KBM-7 (cell line): ENCODE measurements at places on chromosomes 1 and 21.

DNA sequence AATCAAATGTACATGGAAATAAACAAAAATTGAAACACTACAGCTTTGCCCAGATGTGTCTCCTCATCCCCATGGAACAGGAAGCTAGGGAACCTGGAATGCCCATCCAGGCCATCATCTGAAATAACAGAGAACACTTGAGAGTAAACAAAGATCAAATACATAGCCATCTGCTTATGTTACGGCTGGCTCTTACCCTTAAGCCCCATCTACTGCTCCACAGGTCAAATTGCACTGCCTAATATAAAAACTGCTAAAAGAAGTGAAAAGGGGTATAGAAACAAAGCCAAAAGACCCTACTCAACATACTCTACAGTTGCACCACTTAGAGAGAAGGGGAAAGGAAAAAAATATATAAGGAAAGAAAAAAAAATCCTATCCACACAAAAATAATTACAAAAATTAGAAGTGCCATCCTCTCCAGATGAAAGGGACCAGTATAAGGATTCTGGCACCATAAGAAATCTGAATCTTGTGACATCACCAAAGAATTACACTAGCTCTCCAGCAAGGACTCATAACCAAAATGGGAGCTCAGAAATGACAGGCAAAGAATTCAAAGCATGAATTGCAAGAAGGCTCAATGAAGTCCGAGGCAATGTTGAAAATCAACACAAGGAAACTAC is 26.9 kb downstream of the OR6Y1 start:
- no peak for DNase-seq

- no peak for DNase-seq
Observed at GRCh38 chr1:157390651-157391050, 161.7 kb downstream of the FCRL5 start.

DNA sequence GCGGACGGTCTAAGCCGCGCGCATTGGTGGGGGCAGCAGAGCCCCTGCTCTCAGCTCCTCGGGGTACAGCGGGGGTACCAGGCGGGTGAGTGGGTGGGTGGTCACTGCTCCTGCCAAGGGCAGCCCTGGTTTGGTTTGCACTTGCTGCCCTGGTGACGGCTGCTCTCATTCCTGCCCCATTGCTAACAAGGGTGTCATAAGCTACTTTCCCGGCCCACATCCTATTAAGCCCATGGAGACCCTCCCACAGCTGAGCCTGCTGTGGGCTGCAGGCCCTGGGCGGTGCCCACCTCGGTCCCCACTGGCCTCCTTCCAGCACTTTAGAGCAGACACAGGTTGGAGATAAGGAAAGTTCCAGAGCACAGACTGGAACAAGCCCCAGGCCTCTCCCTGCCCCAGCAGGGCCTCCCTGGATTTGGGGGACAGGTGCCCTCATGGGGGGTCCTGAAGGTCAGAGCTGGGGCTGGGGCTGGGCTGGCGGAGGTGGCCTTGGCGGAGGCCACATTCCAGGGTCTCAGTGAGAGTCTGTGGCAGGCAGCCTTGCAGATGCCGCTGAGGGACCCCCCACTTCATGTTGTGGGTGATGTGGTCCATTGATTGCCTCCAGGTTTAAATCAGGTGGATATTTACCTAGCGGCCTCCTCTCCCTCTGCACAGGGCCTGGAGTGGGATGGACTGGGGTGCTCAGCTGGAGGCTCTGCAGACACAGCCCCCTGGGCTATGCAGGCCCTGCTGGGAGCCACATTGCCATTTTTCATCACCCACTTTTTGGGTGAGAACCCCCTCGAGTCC is 27.0 kb downstream of the COL18A1 start:
- DNase-seq = no peak

GRCh38 chr1:165147799-165148198 is 208.7 kb downstream of the LMX1A start:
- no peak for DNase-seq

DNA sequence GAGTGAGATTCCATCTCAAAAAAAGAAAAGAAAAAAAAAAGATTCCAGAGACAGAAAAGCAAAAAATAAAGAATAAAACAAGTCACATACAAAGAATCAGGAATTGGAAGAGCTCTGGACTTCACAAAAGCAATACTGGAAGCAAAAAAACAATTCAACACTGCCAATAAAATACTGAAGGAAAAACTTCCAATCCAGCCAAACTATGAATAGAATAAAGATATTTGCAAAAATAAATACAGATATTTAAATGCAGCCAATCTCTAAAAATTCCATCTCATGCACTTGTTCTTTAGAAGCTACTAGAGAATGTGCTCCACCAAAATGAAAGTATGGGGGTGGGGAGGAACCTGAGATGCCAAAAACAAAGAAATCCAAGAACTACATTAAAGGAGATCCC is 29.4 kb upstream of the RBM34 start:
- DNase-seq = no peak

DNA sequence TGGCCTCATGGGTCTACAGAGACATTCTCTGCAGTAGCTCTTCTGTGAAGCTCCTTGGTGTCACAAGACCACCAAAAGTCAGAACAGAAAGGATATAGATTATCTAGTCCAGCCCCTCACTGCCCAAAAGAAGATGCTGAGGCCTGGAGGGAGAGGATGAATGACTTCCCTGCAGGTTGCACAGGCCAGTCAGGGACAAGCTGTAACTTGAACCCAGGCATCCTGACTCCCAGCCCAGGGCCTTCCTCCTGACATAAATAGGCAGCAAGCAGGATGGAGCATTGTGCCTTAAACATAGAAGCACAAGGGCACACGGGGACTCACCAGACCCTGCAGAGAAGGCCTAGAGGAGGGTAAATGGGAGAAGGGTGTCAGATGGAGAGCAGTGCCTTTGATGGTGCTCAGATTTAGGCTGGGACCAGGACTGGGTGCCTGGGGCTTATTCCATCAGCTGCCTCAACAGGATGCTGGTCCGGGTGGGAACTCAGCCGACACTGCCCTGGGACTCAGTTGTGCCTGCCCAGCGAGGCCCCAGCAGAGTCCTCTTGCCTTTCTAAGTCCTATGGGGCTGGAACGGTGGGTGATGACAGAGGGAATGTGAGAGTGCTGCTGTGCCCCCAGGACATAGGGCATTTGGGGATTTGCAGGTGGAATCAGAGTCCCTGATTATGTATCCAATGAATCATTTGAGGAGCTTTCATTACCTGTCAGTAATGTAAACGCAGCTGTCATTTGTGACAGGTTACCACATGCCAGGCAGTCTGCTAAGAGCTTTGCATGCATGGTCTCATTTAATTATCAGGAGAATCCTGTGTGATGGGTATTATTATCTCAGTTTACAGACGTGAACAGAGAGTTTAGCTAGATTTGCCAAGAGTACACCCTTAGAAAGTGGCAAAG is 13.2 kb downstream of the S100A7A start:
- no peak for DNase-seq

- DNase-seq = peak; percentile 9
Observed at GRCh38 chr21:42763581-42764442, 110.4 kb downstream of the PDE9A start.

GRCh38 chr1:40663324-40664166 is 1.9 kb downstream of the RIMS3 start:
- DNase-seq = no peak

GRCh38 chr1:101532377-101532776 is 295.6 kb downstream of the S1PR1 start:
- no peak for DNase-seq

DNA sequence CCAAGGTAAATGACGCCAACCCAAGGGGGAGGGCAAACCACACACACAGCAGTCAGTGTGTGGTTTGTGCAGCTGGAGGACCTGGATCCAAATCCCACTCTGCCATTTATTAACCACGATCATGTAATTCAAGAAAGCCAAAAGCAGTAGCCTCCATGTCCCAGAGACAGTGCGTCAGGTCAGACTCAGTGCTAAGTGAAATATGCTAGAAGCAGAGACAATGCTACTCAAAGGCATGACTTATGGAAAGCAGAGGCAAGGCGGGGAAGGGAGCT is 13.6 kb downstream of the TTC39A start:
- no peak for DNase-seq

DNA sequence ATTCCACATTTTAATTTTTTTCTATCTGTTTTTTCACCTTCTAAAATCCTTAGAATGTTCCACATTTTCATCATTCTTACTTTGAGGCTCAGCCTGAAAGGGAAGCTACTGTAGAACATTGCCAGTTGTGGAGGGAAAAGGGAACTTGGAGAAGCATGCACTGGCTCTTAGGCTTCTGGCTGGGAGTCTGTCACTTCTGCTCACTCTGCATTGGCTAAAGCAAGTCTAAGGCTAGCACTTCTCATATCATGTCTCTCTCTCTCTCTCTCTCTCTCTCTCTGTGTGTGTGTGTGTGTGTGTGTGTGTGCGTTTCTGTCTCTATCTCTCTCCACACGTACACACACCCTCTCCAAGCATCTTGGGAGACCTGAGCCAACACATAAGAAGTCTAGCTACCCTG is 49.6 kb upstream of the ADAR start:
- peak; percentile 72 for DNase-seq

DNA sequence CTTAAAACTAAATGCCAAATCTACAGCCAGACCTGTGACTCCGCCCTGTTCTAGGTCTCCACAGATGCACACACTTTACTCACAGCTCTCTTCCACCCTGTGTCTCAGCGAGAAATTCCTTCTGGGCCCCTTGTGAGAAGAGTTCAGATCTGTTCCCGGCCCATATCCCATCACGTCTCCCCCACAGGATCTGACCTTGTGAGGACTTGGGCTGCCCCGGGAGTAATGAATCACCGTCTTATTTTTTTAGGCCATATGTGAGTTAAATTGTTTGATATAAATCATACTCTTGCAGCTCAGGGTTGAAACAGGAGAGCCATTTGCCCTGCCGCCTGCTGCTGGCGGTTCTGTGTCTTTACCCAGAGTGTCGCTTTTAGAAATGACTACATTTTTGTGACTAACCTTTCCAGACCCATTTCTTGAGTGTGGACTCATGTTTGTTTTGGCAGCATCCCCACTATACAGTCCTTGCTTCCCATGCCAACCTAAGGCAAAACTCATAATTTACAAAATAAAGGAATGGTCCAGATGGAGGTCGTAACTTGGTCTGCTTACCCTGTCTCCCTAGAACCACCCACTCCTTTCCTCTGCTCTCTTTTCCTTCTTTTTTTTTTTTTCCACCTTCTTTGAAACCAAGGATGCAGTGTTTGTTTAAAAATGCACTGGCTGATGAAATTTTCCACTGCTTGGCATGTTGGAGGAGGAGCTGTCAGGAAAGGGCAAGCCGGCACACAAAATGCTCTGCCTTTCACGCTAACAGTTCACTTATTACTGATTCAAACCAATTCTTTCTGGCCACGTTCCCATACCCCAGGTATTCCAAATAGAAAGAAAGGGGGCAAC is 98.0 kb upstream of the C1orf105 start:
- DNase-seq = no peak

GRCh38 chr1:56477164-56478111 is 101.9 kb downstream of the PLPP3 start:
- DNase-seq = no peak

DNA sequence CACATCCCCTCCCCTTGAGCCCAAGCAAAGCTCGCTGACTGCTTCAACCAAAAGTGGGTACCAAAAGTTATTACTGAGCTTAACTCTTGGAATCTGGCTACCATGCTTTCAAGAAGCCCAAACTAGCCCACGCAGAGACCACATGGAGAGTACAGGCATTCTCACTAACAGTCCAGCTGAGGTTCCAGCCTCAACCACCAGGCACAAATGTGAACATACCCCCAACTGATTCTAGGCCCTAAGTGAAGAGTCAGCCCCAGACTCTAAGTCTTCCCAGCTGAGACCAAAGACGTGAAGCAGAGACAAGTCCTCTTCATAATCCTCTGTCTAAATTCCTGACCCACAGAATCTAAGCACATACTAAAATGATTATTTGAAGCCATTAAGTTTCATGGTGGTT is 36.8 kb downstream of the EVI5 start:
- no peak for DNase-seq

DNA sequence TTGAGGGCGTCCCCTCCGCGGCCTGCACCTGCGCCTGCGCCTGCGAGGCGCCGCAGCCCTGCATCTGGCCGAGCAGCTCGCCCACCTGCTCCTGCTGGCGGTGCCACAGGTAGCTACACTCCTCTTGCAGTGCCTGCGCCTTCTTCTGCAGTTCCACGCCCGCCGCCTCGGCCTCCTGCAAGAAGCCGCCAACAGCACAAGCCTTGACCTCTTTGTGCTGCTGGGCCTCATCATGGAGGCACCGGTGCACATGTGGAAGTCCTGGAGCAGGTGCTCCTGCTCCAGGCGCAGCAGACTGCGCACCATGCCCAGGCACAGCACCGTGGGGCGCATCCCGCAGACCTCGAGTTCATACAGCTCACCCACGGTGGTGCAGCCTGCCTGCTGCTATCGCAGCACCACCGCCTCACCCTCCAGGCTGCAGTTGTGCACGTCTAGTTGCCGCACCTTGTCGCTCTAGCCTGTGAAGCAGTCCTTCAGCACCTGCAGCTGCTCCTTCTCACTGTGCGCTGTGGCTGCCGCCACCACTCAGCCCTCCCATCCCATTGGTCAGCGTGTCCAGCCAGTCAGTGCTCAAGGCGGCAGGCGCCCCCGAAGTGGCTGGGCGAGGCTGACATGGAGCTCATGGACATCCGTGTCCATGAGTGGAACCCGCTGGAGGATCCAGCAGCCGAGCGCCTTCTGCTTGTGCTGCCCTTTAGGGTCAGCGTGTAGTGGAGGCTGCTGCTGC is 12.2 kb upstream of the CD2 start:
- no peak for DNase-seq

DNA sequence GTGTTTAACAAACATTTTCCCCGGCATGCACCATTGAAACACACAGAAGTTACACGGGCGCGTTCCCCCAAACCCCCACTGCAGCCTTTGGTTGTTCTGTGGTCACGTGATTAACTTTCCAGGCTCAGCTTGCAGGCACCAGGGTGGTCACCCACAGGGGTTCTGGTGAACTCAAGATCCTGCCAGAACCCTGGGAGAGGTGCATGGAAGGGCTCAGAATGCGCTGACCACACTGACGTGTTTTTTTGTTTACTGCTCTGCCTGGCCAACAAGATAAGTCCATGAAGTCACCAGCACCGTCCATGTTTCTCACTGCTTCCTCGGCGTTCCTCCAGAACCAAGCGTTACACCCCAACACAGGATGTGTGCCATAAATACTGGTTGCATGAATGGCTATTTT is 229.5 kb upstream of the VAMP3 start:
- DNase-seq = no peak
